ENCODE measurements at places on chromosomes 13 and 19.

DNA sequence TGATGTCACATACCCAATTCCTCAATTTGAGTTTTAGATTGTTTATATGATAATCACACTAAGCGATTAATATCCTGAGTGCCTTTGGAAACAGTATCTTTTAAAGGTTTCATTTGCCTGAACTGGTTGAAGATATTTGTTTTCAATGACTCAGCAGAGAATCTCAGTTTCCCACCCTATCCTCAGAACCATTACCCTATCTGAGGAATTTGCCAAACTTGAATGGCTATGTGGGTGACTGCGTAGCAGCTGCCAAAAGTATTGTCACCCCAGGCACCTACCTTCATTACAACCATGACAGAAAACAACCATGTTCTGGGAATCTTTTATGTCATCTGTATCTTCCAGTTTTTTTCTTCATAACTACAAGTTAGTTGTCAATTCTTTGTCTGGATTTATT is 440.1 kb upstream of the NBEA start:
- no peak for DNase-seq

DNA sequence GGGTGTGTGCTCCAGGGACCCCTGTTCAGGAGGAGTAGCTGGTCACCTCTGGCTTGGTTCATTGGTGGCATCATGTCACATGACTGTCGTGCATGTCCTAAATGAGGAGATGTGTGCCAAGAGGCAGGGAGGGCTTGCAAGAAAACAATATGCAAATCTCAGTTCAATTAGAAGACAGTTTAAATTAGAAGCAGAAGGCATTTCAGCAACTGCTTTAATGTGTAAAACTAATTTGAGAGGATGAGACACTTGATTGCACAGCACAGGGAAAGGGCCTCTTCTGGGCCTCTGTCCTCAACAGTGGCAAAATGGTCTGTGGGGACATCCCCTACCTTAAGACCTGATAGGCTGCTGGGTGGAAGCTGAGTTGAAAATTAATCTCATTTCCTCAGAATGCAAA is 54.6 kb downstream of the SPATA13 start:
- DNase-seq = no peak

DNA sequence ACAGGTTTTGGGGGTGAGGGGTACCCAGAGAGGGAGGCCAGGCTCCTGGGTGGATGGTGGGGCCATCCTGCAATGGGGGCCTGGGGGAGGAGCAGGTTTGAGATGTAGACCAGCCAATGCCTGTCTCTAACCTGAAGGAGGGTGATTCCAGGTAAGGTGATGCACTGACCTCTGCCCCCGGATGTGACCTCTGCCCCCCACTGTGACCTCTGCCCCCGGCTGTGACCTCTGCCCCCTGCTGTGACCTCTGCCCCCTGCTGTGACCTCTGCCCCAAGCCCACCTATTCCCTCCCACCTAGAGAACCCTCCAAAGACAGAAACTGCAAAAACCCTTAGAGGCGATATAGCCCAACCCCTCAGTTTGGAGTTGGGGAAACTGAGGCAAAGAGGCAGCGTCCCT is 10.3 kb upstream of the SPACA4 start:
- no peak for DNase-seq

GRCh38 chr19:48962029-48962848 is 2.9 kb upstream of the FTL start:
- DNase-seq = peak; percentile 47

DNA sequence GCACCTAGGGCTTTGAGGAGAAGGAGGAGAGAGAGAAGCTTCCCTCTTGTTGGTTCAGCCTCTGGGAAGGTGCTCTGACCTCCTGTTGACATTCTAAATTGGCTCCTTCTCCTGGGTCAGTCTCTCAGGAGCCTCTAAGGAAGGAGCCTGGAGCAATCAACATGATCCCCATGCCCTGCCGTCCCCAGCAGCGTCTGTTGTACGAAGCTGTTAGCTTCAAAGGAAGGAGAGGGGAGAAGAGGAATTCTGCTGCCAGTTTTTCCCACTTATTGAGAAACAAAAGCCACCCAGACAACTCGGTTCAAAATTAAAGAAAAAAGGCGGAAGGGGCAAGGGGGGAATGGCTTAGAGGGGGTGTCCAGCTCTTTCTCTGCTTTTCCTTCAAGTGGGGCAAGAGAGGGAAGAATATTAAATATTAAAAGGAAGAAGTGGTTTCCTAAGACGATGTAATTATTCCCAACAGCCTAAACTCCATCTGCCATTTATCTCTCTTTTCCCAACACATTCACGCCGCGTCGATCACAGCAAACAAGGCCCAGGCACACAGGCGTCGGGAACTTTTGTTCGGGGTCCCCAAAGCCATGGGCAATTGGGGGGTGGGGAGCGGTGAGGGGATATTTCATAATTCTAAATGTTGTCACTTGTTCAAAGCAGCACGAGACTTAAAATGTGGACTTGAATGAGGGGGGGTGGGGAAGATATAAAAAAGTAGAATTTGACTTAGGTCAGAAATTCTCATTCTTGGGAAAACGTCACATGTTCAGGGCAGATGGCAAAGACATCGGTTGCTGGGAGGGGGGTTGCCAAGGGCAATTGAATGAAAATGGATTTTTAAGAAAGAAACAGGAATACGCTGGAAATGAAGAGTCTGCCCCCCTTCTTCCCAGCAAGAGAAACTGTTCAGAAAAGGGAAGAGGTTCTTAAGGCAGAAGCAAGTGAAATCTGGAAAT is 116.8 kb upstream of the CACNA1A start:
- DNase-seq = no peak

DNA sequence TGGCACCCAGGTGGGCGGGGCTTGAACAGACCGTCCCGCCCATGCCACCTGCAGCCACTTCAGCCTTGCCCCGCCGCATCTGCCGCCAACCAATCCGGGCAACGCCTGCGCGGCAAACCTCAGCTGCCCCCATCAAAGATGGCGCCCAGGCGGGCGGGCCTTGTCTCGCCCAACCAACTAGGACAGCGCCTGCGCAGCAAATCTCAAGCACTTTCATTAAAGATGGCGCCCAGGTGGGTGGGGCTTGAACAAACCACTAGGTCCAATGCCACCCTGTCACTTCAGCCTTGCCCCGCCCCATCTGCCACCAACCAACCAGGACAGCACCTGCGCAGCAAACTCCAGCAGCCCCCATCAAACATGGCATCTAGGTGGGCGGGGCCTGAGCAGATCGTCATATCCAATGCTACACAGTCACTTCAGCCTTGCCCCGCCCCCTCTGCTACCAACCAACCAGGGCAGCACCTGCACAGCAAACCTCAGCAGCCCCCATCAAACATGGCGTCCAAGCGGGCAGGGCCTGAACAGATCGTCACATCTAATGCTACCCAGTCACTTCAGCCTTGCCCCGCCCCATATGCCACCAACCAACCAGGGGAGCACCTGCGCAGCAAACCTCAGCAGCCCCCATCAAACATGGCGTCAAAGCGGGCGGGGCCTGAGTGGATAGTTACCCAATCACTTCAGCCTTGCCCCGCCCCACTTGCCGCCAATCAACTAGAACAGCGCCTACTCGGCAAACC is 1.4 kb downstream of the PEG3 start:
- peak; percentile 86 for DNase-seq

GRCh38 chr13:27257648-27258253 is 6.4 kb downstream of the RPL21 start:
- no peak for DNase-seq

GRCh38 chr19:10832939-10833296 is 3.1 kb downstream of the TMED1 start:
- no peak for DNase-seq

GRCh38 chr13:100432611-100433010 is 156.0 kb downstream of the GGACT start:
- DNase-seq = no peak

DNA sequence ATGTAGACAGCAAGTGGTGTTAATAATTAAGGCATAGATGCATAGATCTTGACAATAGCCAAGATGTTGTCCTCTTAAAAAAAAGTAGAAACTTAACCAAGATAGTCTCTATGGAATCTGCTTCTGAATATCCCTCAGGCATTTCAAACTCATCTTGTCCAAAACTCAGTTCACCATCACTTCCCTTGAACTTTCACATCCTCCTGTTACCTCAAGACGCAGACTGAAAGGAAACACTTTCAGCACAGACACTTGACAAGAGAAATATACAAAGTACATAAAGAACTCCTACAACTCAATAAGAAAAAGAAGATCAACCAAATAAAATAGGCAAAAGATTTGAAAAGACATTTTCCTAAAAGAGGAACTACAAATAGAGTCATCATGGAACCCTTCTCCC is 451.1 kb downstream of the FOXO1 start:
- no peak for DNase-seq

DNA sequence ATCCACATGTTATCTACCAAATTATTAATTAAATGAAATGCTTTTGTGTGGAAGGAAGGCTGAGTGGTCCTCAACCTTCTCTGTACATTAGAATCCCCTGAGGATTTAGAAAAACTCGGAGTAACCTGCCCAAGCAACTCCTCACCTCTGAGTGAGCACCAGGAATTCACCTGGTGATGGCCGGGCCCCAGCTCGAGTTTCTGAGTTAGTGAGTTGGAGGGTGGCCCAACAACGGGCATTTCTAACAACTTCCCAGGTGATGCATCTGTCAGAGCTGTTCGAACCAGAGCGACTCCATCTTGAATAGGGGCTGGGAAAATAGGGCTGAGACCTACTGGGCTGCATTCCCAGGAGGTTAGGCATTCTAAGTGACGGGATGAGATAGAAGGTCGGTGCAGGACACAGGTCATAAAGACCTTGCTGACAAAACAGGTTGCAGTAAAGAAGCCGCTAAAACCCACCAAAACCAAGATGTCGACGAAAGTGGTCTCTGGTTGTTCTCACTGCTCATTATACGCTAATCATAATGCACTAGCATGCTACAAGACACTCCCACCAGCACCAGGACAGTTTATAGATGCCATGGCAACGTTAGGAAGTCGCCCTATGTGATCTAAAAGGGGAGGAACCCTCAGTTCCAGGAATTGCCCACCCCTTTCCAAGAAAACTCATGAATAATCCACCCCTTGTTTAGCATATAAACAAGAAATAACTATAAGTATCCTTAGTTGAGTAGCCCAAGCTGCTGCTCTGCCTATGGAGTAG is 44.2 kb upstream of the SHISA2 start:
- DNase-seq = no peak

GRCh38 chr19:1745589-1746031 is 7.7 kb upstream of the ONECUT3 start:
- peak; percentile 54 for DNase-seq

DNA sequence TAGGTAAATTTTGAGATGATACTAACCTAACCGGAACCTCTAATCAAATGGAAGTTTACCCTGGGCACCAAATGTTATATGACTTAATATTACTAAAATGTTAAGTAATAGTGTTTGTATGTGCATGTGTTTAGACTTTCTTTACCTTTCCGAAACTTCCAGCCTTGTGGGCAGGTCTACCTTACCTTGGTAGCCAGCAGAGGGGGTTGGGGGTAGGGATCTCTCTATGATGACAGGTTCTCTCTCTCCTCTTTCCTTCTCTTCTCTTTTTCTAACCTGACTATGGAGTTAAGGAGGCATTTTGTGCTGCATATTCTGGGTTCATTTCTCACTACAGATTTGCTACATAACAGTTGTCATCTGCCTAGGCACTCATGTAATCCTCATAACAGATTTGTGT is 6.8 kb upstream of the FRY start:
- no peak for DNase-seq

- no peak for DNase-seq
Observed at GRCh38 chr13:97219226-97219625, 2.9 kb upstream of the MBNL2 start.

DNA sequence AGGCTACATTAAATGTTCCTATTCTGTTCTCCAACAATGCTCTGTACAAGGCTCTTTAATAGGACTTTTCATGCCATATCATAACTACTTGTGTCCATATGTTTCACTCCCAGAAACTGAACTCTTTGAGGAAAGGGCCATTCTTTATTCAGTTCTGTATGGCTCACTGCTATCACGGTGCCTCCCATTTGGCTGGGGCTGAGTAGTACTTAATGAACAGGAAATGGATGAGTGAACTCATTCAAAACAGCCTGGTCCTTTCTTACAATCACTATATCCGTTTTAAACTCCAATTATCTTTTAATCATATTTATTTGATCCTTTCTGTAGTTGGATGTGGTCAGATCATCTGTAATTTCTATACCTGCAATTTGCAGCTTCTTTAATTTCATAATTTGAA is 410.6 kb downstream of the TBC1D4 start:
- no peak for DNase-seq

GRCh38 chr13:97454699-97455098 is 20.7 kb downstream of the RAP2A start:
- DNase-seq = no peak

- no peak for DNase-seq
Observed at GRCh38 chr19:3455960-3456601, 24.2 kb downstream of the SMIM24 start.

DNA sequence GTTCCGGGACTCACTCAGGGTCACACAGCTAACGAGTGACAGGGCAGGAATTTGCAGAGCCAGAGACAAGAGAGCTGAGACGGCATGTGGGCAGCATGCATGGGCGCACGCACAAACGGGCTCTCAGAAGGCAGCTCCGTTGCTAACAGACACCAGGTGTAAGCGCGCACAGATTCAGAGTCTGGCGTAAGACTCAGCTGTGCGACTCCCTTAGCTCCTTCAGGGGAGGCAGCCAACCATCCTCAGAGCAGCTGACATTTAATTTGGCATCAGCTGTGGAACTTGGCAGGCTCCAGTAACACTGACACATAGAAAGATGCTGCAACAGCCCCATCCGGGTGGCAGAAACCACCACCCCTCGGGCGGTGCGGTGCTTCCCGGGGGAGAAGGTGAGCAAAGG is 7.5 kb upstream of the TM6SF2 start:
- no peak for DNase-seq

Measured in urothelium cell line (cell line).